ENCODE measurements at places on chromosomes 13 and 19. TPM values are rescaled to one million over a fixed set of nuclear protein-coding genes. Genes with fewer than 3 reads are reported as not detected.

Gene SMIM24
- total RNA-seq: not detected

DNA sequence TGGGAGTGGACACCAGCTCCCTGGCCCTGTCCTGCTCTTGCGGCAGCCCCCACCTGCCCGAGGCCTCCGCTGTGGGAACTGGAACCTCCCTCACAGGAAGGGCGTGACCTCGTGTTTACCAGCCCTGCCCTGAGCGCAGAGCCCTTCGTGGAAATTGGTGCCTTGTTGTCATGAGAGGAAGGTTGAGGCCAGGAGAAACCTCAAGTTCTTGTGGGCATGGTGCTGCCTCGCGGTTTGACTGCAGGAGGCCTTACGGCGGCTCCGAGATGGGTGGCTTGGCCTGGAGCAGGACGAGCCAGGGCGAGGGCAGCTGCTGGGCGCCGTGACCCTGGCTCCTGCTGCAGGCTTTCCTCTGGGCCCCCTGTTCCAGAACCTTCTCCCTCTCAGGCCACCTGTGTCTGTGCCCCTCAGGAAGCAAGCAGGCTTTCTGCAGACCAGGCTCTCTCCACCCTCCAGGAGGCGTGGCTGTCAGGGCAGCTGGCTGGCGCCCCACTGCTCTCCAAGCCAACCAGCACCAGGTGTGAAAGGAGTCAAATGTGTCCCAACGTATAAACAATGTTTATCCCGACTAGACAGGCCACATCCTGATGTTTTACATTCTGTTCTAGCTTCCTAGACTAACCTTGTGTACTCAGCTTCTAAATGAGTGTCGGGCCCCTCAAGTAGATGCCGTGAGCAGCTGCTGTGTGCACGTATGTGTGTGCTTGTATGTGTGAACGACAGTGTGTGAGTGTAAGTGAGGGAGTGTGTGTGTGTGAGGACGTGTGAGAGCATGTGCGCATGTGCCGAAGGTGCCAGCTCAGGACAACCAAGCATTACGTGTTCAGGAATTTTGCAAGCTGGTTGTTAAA lies 10.4 kb upstream of the RASA3 start:
- no peak for DNase-seq

- DNase-seq: no peak
Observed at GRCh38 chr19:30924069-30924636, 425.1 kb downstream of the TSHZ3 start.

- no peak for DNase-seq
Observed at GRCh38 chr19:35805526-35806102, 7.0 kb downstream of the PRODH2 start.

DNA sequence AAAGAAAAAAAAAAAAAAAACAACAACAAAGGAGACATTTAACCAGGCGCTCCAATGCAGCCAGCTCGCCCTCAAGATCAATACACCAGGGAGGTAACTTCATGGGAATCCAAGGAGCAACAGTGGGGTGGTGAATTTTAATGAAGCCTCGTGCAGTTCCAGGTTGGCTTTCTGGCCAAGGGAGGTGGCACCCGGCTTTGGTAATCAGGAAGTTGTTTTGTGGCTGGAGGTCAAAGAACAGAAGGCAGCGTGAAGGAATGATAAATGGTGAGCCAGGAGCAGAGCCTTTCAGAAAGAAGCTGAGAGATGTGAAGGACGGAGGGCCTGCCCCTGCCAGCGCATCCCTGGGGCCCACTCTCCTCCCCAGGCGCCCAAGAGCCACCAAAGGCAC lies 188.2 kb upstream of the TSC22D1 start:
- DNase-seq: no peak

- peak; percentile 67 for DNase-seq
Observed at GRCh38 chr19:41339936-41340335, 13.8 kb downstream of the TGFB1 start.
